Stimulated activated CD4-positive, alpha-beta T cell treated with anti-CD3 and anti-CD28 coated beads, Interleukin-15, amount 100 ng/mL, for 1 hour (primary cell): ENCODE measurements at places on chromosomes 1 and 21.

DNA sequence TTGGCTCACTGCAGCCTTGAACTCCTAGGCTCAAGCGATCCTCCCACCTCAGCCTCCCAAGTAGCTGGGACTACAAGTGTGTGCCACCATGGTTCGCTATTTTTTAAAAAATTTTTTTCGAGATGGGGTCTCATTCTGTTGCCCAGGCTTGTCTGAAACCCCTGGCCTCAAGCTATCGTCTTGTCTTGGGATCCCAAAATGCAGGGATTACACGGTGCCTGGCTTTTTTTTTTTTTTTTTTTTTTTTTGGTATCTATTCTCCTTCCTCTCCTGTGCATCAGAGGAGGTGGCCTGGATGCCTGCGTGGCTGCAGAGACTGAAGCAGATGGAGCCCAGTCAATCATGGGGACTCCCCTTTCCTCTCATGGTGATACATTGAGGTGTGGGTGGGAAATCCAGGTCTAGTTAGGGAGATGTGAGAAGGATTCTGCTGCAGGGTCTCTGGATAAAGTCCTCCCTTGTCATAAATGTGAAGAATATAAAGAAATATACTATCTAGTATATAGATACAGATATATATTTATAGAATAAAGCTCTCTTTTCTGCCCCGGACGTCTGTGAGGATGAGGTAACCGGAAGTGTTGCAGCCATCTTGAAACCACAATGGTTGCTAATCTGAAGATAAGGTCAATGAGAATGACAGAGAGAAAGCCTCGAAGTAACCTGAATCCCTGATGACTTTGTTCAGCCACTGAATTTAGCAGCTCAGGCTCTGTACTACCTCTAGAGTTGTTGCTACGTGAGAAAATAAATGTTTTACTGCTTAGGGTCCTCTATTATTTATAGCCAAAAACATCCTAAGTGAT, 19.5 kb upstream of the RGSL1 start:
- no peak for DNase-seq

GRCh38 chr1:36522021-36522420, 39.3 kb upstream of the CSF3R start:
- no peak for DNase-seq

DNA sequence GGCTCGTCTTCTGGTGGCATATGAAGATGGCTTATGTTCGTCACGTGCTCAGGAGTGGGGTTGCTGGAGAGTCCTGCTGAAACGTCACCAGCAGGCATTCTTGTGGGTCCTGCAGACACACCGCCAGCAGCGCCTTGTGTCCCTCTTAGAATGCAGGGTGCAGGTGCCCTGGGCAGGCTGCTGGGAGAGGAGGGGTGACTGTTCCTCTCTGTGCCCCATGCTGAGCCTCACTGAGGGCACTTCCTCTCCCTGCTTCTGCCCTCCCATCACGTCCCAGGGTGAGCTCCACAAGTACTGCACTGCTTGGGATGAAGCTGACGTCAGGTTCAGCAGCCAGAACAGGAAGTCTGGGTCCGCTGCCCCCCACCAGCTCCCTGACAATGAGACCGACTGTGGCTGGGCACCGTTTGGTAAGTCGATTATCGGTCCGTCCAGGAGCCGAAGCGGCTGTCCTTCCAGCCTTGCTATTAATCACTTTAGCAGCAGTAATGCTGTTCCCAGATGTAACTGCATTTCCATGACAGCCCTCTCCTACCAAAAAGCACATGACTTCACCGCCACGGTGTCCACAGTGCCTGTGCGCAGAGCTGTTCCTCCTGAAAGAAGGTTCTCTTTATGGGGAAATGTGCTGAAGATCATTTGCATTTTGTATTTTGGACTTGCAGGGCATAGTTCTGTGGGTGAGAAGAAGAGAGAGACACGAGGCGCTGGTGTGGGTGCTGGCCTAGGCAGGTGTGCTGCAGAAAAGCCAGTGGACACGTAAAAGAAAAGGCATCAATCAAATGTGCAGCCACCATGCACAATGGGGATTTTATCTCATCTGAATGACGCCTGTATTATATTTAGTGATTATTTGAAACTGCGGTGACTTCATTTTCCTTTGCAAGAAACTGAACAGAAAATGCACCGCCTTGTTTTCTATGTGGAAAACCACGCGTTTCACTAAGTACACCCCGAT, 21.0 kb downstream of the SLC37A1 start:
- no peak for DNase-seq

GRCh38 chr1:106526650-106527049, 529.8 kb upstream of the PRMT6 start:
- no peak for DNase-seq

DNA sequence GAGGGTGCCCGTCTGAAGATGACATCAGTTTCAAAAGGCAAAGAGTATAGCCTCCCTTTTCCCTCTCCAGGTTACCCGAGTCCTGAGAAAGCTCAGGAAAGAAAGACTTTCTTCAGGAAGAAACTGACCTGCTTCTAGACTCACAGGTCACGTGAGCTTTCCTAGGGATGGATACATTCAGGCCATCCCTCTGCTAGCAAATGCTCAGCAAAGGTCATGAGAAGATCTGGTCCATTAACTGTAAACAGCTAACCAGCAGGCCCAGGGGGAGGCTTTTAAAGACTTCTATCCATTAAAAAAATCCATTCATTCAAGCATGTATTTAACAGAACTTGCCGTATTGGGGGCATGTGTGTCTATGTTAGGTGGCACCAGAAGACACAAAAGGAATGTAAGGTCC, 605.5 kb downstream of the KIF26B start:
- no peak for DNase-seq

DNA sequence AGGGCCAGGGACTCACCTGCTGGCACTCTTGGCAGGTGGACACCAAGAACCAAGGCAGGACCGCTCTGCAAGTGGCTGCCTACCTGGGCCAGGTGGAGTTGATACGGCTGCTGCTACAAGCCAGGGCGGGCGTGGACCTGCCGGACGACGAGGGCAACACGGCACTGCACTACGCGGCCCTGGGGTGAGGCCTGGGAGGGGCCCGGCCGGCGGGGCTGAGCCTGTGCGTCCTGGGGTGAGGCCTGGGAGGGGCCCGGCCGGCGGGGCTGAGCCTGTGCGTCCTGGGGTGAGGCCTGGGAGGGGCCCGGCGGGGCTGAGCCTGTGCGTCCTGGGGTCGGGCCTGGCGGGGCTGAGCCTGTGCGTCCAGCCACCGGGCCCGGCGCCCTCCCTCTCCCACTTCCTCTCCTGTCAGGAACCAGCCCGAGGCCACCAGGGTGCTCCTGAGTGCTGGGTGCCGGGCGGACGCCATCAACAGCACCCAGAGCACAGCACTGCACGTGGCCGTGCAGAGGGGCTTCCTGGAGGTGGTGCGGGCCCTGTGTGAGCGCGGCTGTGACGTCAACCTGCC, 4.6 kb upstream of the MMP23B start:
- no peak for DNase-seq

GRCh38 chr1:54499360-54500106, 48.5 kb upstream of the ACOT11 start:
- DNase-seq, result no peak

DNA sequence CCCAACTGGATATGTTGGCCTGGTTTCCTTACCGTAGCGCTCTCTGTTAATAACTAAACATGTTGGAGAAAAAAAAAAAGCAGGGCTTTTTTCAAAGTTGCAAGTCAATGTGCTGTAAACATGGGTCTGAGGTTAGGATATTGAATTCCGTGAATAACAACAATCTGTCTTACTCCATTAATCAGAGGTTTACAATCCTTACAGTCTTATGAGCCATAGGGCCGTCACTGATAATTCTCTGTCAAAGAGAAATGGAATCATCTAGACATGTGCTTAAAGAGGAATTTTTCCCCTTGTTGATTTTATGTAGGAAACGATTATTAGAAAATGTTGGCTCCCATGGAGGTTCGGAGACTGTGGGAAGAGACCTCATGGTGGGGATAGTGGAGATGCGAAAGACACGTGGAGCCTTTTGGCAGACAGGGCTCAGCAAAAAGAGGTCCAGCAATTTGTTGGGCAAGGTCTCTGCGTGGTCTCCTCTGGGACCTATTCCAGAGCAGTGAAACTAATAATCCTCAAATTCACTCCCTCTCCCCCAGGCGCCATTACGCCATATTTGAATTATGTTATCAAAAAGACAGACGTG, 83.5 kb upstream of the CLDN14 start:
- DNase-seq, result no peak

GRCh38 chr21:14477133-14477532, 69.0 kb downstream of the SAMSN1 start:
- DNase-seq, result no peak

- no peak for DNase-seq
These were observed 380.9 kb upstream of the PRMT6 start for GRCh38 chr1:106675558-106675957.

- DNase-seq, result peak; percentile 36
These were observed 38.2 kb downstream of the H3-3A start for GRCh38 chr1:226100436-226101391.

- DNase-seq, result no peak
These were observed 38.3 kb downstream of the ELK4 start for GRCh38 chr1:205593532-205593931.

DNA sequence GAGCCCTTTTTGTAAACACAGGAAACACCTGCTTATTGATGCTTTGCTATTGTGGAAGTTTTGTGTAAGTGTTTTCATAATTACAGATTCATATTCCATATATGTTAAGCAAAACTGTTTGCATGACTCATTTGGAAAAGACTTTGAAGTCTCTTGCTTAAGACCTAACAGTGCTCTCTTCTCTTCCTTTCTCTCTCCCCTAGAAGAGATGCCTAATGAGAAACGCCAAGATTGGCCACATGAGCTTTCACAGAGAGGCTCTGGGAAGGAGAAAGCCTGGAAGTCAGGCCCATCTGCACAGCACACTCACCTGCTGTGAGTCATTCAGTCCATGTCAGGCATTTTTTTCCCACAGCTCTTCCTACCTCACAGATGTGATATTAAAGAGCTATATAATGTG, 101.6 kb upstream of the PALMD start:
- DNase-seq, result no peak

DNA sequence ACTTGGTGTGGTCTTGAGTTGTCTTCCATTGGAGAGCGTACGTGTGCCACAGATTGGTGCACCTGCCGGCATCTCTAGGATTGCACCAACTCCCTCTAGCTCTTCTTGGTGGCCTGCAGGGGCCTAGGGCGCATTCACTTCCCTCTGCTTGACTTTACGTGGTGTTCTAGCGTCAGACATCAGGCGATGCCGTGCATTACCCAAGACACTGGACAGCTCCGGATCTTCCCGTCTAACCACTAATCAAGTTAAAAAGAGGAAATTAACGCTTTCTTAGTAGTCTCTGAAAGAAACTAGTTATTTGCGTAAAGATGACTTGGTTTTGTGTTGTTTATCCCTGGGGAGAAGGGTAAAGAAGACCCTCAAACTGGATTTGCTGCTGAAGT, 510 bp upstream of the IL10RB start:
- no peak for DNase-seq
